Activated CD4-positive, alpha-beta T cell treated with anti-CD3 and anti-CD28 coated beads, Interleukin-2, Interleukin-4, amounts not matched to agents 100 ng/mL and 50 ng/mL, durations not matched to agents 16 hours and 8 hours (primary cell): ENCODE measurements at places on chromosomes 1 and 21.

DNA sequence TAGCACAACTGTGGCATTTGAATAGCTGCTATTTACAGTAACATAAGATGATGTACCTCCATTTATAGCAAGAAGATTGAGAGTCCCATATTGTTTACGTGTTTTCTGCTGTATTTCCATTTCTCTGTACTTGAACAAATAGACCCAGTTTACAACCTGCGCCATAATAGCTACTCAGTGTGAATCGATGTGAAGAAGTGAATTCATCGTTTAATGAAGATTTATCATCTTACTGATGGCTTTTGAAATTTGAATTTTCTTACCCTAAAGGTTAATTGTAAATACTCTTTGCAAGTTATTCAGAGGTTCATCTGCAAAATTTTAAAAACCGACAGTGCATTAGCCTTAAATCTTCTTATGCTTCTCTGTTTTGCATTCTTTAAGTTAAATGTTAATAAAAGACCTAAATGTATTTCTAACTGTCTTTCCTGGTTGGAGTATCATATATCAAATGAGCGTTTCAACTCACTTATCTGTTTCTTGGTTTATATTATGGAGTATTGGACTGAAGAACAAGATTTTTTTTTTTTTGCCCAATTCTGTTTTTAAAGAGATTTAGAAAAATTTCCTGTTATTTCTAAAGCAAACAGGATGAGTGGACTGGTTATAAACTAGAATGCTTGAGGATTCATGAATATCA is 2.2 kb downstream of the MACO1 start:
- no peak for DNase-seq

GRCh38 chr1:178019622-178020021 is 49.8 kb upstream of the SEC16B start:
- DNase-seq, result no peak

- DNase-seq, result no peak
Observed at GRCh38 chr1:22737374-22738068, 26.9 kb downstream of the EPHB2 start.

- no peak for DNase-seq
Observed at GRCh38 chr1:61085206-61085982, 3.0 kb downstream of the NFIA start.

DNA sequence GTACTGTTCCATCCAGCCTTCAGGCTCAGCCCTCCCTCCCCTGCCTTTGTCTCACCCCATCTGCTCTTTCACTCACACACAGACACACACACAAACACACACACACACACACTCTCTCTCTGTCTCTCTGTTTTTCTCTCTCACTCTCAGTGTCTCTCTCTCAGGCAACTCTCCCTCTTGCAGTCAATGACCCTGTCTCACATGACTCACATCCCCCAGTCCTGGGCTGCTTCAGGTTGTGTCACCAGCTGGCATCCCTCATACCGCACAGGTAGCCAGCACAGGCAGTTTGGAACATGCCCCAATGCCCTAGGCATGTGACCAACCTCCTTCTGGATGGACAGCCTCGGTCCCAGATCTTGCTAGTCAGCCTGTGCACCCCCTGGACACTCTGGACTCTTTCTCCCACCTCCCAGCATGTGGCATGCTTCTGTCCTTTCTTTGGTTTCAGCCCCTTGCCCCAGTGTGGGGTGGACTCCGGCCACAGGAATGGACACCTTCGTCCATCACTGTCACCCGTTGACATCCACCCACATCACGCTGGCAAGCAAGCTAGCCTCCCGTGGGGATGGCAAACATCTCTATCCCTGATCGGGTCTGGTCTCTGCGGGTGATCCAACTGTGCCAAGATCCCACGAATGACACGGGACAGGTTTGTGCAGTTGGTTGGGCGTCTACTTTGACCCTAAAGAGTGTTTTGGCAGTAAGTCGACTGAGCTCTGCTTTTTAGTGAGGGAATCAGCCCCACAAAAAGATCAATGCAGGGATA is 23.4 kb upstream of the FCGR2A start:
- no peak for DNase-seq

- no peak for DNase-seq
Observed at GRCh38 chr1:83024251-83024767, 974.6 kb downstream of the TTLL7 start.
